ENCODE measurements at places on chromosomes 6 and 20. TPM values are rescaled to one million over a fixed set of nuclear protein-coding genes. Genes with fewer than 3 reads are reported as not detected.
A peak's percentile ranks its signal among the peaks of the same experiment; 100 is the strongest.

DNA sequence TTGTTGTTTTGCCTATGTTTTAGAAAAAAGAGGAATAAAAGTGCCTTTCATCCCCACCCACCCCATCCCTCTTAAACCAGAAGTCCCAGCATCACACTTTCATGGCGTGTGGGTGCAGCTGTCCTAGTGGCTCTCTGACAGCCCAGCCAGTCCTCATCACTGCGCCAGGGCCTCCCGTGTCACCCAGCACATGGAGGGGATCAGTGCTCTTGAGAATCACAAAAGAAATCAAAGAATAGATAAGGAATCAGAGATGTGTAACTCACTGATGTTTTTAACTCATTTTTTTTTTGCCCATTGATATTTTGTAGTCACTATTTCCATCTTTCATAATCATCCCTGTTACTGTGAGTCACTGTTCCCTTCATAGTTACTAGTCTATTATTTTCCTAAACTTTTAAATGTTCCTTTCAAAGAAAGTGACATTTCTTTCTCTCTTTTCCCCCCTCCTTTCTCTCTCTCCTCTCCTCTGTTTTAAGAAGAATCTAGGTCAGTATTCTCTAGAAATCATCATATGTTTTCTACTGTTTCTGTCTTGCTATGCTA lies 78.6 kb downstream of the AIG1 start:
- no peak for DNase-seq

DNA sequence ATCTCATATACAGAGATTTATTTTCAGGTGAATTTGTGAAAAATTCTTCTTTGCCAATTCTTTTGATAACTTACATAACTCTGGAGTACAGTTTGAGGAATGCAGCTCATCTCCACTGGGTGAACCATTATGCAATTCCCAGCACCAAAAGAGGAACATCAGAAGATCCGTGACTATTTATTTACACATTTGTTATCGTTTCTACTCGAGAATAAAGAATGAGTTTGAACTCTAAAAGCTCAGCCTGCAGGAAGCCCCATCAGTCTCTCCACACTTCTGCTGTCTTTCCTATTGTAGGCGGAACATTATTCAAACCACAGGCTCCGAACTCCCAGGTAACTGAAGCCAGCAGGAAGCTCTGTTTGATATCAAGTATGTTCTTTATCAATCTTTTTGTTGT lies 95.9 kb upstream of the IFNGR1 start:
- no peak for DNase-seq

- no peak for DNase-seq
Measured at GRCh38 chr6:72643214-72643613, 21.4 kb downstream of the KCNQ5 start.

GRCh38 chr6:67112120-67112519 lies 1405.1 kb upstream of the EYS start:
- no peak for DNase-seq

Gene GGTLC1
- 0.27 TPM for total RNA-seq

Gene NHSL1
- 82.8 TPM for total RNA-seq

- no peak for DNase-seq
Measured at GRCh38 chr20:2972126-2972525, 71.3 kb upstream of the GNRH2 start.

Gene NECAB3
- 61.3 TPM for total RNA-seq

- DNase-seq, result peak; percentile 33
Measured at GRCh38 chr20:22489626-22490286, 94.6 kb downstream of the FOXA2 start.

GRCh38 chr6:166670894-166671293 lies 43.8 kb upstream of the RPS6KA2 start:
- no peak for DNase-seq

GRCh38 chr6:53306819-53307347 lies 41.9 kb downstream of the ELOVL5 start:
- DNase-seq, result no peak

DNA sequence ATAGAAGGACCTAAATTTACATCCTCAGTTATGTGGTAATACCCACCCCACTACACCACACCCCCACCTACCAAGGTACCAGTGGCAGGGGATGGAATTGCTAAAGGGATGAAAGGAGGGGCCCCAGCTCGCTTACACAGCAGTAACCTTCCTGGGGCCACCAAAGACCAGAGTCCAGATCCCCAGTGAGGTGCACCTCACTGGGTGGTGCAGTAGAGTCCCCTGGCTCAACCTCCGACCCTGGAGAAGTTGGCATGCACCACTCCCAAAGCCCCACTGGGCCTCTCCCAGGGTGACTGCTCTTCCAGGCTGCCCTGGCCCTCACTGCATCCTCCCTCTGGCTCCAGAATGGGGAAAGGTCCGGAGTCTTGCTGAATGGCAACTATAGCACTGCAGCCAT lies 816 bp downstream of the UNC5CL start:
- DNase-seq, result no peak

DNA sequence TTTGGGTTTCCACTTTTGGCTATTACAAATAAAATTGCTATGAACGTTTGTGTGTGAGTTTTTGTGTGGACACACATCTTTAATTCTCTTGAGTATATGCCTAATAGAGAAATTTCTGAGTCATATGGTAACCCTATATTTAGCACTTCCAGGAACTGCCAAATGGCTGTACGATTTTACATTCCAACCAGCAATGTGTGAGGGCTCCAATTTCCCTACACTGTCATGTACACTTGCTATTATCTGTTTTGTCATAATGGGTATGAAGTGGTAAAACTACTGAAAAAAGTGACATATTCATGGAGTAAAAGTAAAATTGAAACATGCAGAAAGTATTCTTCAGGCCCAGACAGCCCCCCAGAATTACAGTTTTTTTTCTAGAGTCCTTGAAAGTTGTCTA lies 59.6 kb upstream of the ESR1 start:
- no peak for DNase-seq

Gene NKX2-2
- 1.4 TPM for total RNA-seq

GRCh38 chr6:46138281-46138680 lies 8.5 kb downstream of the ENPP4 start:
- no peak for DNase-seq

DNA sequence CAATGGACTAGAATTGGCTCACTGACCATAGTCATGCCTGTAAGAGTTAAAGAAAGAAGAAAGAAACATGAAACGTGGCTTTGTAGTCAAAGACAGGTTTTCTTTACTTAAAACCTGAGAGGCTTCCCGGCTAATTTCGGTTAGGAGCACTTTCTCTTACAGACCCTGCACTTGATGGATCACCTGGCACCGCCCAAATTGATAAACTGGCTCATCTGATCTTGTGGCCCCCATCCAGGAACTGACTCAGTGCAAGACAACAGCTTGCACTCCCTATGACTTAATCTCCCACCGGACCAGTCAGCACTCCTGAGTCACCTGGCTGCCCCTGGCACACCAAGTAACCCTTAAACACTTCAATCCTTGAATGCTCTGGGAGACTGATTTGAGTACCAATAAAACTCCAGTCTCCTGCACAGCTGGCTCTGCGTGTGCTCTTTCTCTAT lies 12.3 kb downstream of the TMEM14B start:
- no peak for DNase-seq

- peak; percentile 87 for DNase-seq
Measured at GRCh38 chr6:32148289-32149091, 3.2 kb downstream of the PRRT1 start.

Gene HDGFL1
- not detected for total RNA-seq

Gene CITED2
- 119 TPM for total RNA-seq

Measured in colonic mucosa (tissue), 4 donors.